Stimulated activated CD4-positive, alpha-beta T cell treated with anti-CD3 and anti-CD28 coated beads, Interleukin-2, amount 100 ng/mL, for 24 hours (primary cell): ENCODE measurements at places on chromosomes 11 and 22.

DNA sequence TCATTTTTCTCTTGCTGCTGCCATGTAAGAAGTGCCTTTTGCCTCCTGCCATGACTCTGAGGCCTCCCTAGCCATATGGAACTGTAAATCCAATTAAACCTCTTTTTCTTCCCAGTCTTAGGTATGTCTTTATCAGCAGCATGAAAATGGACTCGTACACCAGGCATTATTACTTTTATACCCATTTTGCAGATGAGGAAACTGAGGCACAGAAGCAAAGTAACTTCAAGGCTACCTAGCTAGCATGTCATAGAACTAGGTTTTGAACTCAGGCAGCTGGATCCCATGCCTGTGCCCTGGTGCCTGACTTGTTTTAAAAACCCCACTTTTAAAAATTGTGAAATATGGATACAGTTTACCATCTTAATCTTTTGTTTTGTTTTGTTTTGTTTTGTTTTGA, 25.8 kb downstream of the KIAA1671 start:
- DNase-seq: no peak

DNA sequence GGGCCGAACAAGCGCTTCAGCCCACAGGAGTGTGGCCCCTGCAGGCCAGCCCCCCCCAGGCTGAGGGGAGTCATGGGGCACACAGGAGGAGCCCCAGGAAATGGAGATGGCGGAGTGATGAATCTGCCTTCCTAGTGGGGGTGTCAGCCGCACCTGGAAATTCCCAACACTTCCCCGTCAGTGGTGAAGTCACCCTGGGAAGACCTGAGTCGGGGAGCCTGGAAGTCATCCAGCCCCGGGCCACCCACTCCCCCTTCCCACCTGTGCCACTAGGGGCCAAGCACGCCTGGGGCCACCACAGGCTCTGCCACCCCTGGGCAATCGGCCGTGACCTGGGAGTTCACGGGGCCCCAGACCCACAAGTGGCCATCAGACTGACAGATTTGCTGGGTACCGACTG, 12.6 kb downstream of the WNT7B start:
- no peak for DNase-seq

DNA sequence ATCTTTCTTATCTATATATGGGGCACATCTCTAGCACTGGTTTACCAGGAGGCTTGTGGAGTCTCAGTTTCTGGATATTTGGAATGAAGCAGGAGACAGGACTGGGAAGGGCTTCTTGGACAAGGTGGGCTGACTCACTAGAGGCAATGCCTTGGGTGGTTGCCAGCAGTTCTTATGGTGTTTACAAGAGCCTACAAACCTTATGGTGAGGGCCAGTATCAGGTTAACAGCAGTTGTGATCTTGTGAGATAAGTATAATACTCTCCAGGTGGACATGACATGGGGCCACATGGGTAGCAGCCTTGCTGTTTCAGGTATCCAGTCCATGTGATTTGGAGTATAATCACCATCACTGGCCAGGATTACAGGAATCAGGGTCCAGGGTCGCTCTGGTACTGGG, 10.2 kb downstream of the FUT4 start:
- DNase-seq: no peak

GRCh38 chr11:72239849-72240460, 4.0 kb downstream of the PHOX2A start:
- DNase-seq: no peak

- DNase-seq: no peak
Measured at GRCh38 chr22:18029686-18030267, 5.4 kb upstream of the MICAL3 start.

- no peak for DNase-seq
Measured at GRCh38 chr22:20651286-20651685, 122.6 kb upstream of the SERPIND1 start.

GRCh38 chr11:65262381-65262680, 569 bp downstream of the POLA2 start:
- peak; percentile 51 for DNase-seq

DNA sequence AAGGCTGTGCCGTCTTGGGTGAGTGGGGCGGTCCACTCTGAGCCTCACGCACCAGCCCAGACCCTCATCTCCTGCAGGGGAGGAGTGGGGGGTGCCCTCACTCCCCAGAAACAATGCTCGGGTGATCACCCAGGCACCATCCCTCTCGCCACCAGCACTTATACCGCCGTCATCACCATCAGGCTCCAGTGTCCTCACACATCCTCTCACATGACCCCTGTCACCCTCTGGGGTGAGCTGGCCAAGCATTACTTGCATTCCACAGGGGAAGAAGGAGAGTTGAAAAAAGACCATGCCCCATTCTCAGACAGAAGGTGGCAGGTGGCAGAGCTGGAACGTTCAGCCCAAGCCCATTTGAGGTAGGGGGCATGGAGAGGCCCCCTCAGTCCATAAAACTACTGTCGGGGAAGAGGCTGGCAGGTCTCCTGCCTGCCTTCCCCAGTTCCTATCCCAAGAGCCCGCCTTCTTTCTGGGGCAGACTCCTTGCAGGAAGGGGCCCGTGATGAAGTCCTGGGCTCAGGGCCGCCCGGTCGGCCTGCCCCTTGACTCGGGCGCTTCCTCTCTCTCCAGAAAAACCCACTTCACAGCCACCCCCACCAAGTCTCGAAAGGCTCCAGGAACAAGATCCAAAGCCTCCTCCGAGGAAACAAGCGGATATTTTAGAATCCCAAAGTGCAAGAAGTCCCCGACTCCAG, 153.3 kb downstream of the DSCAML1 start:
- no peak for DNase-seq

- no peak for DNase-seq
Measured at GRCh38 chr22:42214633-42215415, 55.6 kb downstream of the TCF20 start.

DNA sequence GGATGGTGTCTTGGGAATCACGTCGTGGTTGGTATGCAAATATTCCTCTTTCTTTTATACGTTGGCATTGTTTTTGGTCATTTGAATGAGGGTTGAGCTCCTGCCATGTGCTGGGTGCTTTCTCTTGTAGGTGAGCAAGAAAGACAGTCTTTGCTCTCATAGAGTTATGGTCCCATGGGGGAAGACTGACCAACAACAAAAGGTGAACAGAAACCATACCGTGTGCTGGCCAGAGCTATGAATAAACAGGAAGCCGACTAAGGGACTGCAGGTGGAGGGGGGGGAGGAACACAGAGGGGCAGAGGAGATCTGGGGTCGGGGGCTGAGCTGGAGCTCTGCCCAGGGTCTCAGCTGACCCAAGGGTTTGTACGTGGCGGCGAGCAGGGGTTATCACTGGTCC, 245.3 kb downstream of the CTTN start:
- no peak for DNase-seq

DNA sequence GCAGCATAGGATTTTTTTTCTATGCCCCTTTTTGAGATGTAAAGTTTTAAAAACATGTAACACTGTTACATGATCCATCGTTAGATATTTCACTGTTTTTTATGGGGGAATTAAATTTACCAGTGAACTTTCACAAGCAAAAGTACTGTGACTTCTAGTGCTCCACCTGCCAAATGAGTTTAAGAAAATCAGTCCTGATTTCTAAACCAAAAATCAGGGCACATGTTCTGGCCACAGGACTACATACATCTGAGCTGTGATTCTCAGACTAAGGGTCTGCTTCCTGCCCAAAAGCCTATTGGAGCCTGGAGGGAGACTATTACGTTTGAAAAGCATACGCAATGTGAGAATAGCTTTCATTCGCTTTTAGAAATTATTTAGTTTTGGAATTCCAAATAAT, 22.5 kb downstream of the TMPRSS13 start:
- DNase-seq: no peak

GRCh38 chr11:133745791-133746190, 99.5 kb downstream of the SPATA19 start:
- DNase-seq: no peak

GRCh38 chr11:46800177-46800576, 45.9 kb downstream of the CKAP5 start:
- DNase-seq: no peak

GRCh38 chr11:57536947-57537619, at the start of gene SMTNL1:
Gene SMTNL1 (plus strand): TSS chr11:57537595. CDS start chr11:57542643, 5,048 bp downstream.
- DNase-seq: no peak

DNA sequence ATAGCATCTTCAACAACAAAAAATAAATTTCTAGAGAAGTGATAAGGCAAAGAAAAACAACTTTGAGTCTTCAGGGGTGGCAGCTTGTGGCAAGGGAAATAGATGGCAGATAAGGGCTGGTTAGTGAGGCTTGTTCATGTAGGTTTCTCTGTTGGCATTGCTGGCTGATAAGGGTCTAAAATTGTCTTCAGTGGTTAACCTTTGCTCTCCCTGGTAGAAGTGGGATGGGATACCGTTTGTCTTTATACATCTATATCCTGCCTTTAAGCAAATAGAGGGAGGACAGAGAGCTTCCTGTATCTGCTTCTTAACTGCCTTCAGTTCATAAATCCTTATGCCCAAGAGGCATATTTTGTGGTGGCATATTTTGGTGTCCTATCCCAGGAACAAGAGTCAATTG, 57.1 kb downstream of the TRAF6 start:
- no peak for DNase-seq

DNA sequence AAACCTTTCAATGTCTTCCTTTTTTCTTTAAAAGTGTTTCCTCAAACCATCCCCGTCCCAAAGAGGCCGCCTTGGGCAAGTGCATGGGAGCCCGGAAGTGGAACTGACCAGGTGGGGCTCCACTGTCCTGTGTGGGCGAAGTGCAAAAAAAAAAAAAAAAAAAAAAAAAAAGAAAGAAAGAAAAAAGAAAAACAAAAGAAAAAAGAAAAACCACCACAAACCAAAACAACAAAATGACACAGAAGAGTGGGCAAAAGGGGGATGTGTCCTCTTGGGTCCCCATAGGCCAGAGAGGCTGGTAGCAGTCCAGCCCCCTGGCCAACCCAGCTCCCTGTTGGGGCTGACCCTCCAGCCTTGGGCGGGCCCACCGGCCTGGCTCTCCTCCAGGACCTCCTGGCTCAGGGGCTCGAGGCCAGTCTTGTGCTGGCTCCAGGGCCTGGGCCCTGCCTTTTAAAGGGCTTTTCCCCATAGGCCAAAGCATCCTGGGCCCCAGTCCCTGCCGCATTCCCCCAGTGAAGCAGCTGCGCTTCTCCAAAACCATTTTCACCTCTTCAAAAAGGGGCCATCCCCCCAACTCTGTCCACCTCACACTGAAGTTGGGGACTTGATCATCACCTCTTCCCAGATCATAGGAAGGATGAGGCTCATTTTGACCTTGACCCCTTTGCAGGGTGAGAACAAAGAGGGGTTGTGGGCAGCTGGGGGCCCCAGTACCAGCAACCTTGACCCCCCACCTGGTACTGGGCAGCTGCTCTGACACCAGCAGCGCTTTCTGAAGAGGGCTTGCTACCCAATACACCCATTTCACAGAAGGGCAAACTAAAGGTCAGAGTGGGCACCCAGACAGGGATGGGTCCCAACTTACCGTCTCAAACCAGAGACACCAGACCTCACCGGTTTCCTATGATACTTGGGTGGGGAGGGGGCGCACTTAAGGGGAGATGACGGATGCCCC, 9.4 kb downstream of the CBX6 start:
- DNase-seq: no peak

- no peak for DNase-seq
Measured at GRCh38 chr11:85697747-85698146, 11.8 kb upstream of the CCDC89 start.

- no peak for DNase-seq
Measured at GRCh38 chr11:102389253-102389652, 42.2 kb downstream of the BIRC2 start.

DNA sequence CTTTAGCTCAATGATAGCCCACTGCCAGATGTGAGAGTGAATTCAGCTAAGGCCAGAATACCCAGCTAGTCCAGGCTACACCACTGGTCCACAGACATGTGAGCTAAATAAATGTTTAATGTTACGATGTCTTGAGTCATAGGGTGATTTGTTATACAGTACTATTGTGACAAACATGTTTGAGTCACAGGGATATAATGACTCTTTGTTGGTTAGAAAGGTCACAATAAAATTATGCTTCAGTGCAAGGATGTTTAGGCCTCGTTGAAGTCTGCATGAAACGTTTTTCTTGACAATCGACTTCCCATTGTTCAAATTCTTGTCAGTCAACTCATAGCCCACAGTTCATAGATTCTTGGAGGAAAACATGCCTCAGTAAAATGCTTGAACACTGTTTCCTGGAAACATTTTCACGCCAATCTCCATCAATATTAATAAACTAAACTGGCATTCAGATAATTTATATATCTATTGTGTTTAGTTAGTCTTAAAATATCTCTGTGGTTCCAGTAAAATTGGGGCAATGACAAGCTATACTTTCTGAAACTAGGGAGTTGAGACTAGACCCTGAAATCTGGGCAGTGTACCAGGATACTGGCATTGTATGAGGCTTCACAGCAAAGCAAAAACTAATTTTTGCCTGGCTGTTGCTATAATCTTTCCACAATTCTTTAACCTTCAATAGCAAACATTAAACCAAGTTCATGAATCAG, 650.8 kb upstream of the KIRREL3 start:
- no peak for DNase-seq

- no peak for DNase-seq
Measured at GRCh38 chr22:27997538-27997937, 78.5 kb upstream of the PITPNB start.

DNA sequence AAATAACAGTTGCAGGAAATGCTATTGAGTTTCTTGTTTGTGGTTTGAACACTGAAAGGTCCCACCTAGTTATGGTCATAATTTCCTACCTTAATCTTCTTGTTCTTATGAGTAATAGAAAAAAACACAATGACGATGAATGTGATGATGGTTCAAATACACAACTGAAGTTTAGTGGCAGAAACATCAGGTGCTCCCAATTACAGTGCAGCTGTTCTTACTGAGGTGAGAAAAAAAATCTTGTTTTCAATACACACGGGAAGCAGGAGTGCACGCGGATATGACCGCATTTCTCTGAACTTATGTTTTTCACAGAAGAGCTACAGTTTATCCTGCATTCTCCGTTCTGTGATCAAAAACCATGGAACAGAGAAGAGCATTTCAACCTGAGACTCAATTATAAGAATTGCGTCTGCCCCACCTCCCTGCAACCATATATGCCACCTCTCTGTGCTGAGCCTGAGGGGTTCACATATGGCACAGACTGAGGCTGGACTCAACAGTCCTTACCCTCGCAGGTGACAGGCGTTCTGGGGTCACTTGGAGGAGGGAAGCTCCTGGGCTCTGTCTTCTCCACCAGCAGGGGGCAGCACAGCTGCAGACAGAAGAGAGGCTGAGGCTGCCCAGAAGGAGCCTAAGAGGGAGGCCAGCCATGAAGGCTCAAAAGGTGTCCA, 99.7 kb upstream of the IGLL5 start:
- peak; percentile 76 for DNase-seq

- DNase-seq: peak; percentile 42
Measured at GRCh38 chr11:134276396-134277182, 410 bp downstream of the GLB1L3 start.

GRCh38 chr11:56522008-56522407, 21.0 kb downstream of the OR5M11 start:
- no peak for DNase-seq

- no peak for DNase-seq
Measured at GRCh38 chr11:46360878-46361277, 13.6 kb downstream of the DGKZ start.
